ENCODE measurements at places on chromosomes 16 and 17. TPM values are rescaled to one million over a fixed set of nuclear protein-coding genes. Genes with fewer than 3 reads are reported as not detected.

The OR3A3 gene
- not detected for total RNA-seq

The CPHXL2 gene
- not detected for total RNA-seq

DNA sequence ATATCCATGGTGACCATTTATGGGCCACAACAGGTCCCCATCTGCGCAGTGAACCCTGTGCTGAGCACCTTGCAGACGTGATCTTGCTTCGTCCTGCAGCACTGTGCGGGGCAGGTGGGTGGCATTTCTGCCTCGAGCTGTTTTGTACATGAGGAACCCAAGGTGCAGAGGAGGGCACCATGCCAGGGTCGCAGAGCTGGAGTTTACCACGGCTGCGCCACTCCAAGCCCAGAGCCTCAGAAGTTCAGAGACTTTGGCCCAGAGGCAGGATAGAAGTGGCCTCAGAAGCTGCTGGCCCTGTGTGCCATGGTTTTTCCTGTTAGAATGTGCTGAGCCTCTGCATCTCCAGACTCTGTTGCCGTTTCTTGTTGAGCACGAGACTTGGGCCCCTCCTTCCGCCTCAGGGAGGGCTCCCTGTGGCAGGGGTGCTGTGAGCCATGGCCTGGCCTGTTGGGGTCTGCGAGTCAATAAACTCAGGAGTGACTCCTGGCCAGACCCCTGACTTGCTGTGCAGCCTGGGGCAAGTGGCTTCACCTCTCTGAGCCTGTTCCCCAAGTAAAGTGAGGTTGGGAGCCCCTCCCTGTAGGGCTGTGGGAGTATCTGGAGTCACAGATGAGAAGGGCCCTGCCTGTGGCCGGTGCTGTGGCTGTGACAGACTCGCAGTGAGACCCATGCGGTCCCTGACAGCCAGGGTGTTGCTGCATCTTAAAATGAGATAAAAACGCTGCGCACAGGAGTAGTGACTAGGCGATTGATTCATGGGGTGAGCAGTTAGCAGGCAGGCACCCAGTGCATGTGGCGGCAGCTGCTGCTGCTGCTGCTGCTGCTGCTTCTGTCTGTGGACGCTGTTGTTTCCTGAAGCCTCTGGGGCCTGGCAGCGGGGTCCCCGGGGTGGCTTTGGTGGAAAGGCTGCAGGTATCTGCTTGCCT is 11.8 kb downstream of the MAP2K3 start:
- peaks cover 3% of the 10 kb centered on the region for H3K36me3 ChIP-seq
- H3K27ac ChIP-seq: no peak overlapping the region
- no peaks in the 10 kb centered on the region for H3K27me3 ChIP-seq
- peaks cover 4% of the 10 kb centered on the region for H3K4me1 ChIP-seq
- no peak for DNase-seq

GRCh38 chr16:80806927-80807340 is 2.5 kb upstream of the CDYL2 start:
- H3K36me3 ChIP-seq: no peaks in the 10 kb centered on the region
- H3K4me3 ChIP-seq: peak overlapping the region; percentile 20
- H3K27me3 ChIP-seq: no peaks in the 10 kb centered on the region
- peak overlapping the region; percentile 22 for H3K27ac ChIP-seq
- peaks cover 10% of the 10 kb centered on the region for H3K4me1 ChIP-seq
- peak; percentile 65 for DNase-seq

DNA sequence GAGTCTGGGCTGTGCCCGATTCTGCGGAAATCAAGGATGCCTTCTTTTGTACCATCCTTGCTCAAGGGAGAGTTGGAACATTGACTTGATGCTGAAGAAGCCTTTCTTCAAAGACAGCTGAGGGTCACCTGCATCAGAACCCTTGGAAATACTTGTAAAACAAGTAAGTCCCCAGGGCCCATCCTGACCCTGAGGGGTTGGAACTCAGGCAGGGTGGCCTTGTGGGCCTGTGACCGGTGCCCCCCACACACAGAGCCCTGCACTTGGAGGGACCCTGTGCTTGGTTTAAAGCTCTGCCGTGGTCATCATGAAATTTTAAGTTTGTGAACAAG is 56.9 kb downstream of the WIPI1 start:
- no peaks in the 10 kb centered on the region for H3K27me3 ChIP-seq
- no peaks in the 10 kb centered on the region for H3K36me3 ChIP-seq
- no peak overlapping the region for H3K4me3 ChIP-seq

DNA sequence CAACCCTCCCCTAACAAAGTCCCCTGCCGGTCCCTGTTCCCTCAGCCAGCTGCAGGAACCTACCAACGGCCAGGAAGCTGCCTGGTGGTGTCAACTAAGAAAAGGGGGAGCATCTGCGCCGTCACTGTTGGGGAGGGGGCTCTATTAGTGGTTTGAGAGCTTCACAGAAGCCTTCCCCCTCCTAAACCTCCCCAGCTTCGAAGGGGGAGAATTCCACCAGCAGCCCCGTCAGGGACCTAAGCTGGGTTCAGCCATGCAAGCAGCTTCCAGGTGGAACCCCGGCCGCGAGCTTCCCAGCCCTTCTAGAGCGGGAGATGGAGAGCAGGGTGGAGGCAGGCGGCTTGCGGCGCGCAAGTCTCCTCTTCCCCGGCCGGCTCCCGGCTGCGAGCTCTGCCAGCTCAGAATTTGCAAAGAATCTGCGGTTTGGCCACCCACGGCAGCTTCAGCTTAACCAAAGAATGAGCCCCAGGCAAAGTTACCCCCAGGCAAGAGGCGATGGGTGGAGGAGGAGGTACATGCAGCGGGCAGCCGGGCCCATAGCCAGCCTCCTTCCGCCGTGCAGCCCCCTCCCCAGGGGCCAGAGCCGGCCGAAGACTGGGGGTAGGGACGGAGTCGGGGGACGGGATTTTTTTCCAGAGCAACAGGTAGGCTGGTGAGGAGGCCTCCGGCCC is 33.7 kb downstream of the DDX19A start:
- H3K27me3 ChIP-seq: no peaks in the 10 kb centered on the region
- H3K4me1 ChIP-seq: peaks cover 21% of the 10 kb centered on the region
- H3K27ac ChIP-seq: peak overlapping the region; percentile 80
- peak overlapping the region; percentile 76 for H3K4me3 ChIP-seq
- H3K36me3 ChIP-seq: peaks cover 8% of the 10 kb centered on the region
